ENCODE measurements at places on chromosomes 2 and 18. TPM values are rescaled to one million over a fixed set of nuclear protein-coding genes. Genes with fewer than 3 reads are reported as not detected.

Gene FEV
- not detected for total RNA-seq

Gene UGT1A9
- not detected for total RNA-seq

Gene SERPINB10
- not detected for total RNA-seq

GRCh38 chr2:54048117-54048785 is 67.2 kb upstream of the ACYP2 start:
- DNase-seq = no peak

GRCh38 chr2:98478907-98479306 is 34.2 kb downstream of the INPP4A start:
- no peak for DNase-seq

- no peak for DNase-seq
Measured at GRCh38 chr18:51767293-51767692, 569.8 kb upstream of the MEX3C start.

GRCh38 chr2:221488136-221488807 is 83.8 kb downstream of the EPHA4 start:
- DNase-seq = no peak

All from LHCN-M2 (cell line).